Stimulated activated naive B cell treated with anti-CD40 and anti-IgM and Interleukin-4, amounts not matched to agents 10 μg/mL and 1 μg/mL and 100 μg/mL, for 72 hours (primary cell): ENCODE measurements at places on chromosomes 7 and 10.

DNA sequence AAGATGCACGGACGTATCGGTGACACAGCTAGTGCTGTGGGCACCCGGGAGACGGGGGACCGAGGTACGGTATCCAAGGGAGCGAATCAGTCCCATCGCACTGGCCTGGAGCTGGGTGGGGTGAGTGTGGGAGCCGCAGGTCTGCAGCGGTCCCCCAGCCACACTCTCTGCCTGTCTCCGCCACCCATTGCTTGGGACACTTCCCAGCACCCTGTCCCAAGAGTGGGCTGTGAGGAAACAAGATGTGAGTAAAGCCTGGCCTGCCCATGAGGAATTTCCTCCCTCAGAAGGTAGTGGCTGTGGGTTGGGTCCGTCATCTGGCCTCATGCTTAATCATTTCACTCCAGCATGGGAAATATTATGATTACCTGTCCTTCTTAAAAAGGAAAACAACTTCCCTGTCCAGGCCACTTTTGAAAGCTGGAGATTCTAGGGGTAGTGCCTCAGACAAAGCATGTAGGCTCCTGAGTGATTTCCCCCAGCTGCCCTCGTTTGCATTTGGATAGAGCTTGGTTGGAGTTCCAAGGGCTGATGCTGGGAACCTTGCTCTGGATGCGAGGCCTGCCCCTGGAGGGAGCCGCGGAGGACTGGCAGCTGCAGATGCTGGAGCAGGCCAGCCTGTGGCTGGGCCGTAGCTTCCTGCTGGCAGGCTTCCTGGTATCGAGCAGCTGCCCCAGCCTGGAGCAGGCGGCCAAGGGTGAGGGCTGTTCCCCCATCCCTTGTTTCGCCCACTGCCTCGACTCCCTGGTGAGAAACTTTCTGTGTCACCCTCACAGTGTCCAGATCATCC lies 6.2 kb upstream of the ACTR3C start:
- no peak for DNase-seq
- peaks cover 27% of the 10 kb centered on the region for H3K4me1 ChIP-seq
- H3K27me3 ChIP-seq, result no peaks in the 10 kb centered on the region
- H3K36me3 ChIP-seq, result peaks cover 43% of the 10 kb centered on the region
- H3K4me3 ChIP-seq, result no peak overlapping the region

- peaks cover 22% of the 10 kb centered on the region for H3K4me1 ChIP-seq
- no peaks in the 10 kb centered on the region for H3K36me3 ChIP-seq
- no peak overlapping the region for H3K4me3 ChIP-seq
These were observed 46.2 kb downstream of the AOC1 start for GRCh38 chr7:150898475-150899011.

- H3K4me1 ChIP-seq, result no peaks in the 10 kb centered on the region
- H3K27ac ChIP-seq, result no peak overlapping the region
- no peak for DNase-seq
- peaks cover 13% of the 10 kb centered on the region for H3K27me3 ChIP-seq
- H3K4me3 ChIP-seq, result no peak overlapping the region
These were observed 282.1 kb upstream of the PPP2R2D start for GRCh38 chr10:131618587-131619267.

DNA sequence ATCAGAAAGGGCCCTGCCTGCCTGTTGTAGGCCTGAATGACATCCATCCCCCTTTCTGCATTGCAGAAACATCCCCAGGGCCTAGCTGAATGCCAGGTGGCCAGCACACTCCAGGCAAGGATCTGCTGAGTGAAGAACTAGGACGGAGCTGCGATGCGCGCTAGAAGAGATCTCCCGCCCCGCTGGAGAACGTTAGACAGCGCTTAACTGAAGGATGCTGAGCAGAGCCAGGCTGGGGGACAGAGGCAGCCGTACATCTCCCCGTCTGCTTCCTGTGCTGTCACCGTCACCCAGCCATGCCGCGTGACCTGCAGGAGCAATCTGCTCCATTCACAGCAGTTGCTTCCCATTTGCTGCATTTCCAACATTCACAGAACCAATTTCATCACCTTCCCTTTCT lies 73.3 kb downstream of the FAM53B start:
- H3K27ac ChIP-seq, result peak overlapping the region; percentile 84
- DNase-seq, result no peak
- peaks cover 16% of the 10 kb centered on the region for H3K36me3 ChIP-seq
- no peaks in the 10 kb centered on the region for H3K27me3 ChIP-seq
- peak overlapping the region; percentile 29 for H3K4me3 ChIP-seq

GRCh38 chr10:13706604-13707003 lies 119.8 kb downstream of the PRPF18 start:
- H3K27me3 ChIP-seq, result peaks cover 46% of the 10 kb centered on the region
- H3K4me1 ChIP-seq, result peaks cover 13% of the 10 kb centered on the region
- DNase-seq, result no peak
- H3K27ac ChIP-seq, result no peak overlapping the region
- H3K4me3 ChIP-seq, result peak overlapping the region; percentile 71

GRCh38 chr7:74372511-74373111 lies 81.1 kb upstream of the GTF2IRD1 start:
- no peaks in the 10 kb centered on the region for H3K27me3 ChIP-seq
- H3K4me1 ChIP-seq, result peaks cover 11% of the 10 kb centered on the region
- no peak overlapping the region for H3K27ac ChIP-seq
- H3K4me3 ChIP-seq, result no peak overlapping the region
- peaks cover 7% of the 10 kb centered on the region for H3K36me3 ChIP-seq
- DNase-seq, result no peak

GRCh38 chr7:127978421-127978820 lies 52.8 kb downstream of the LRRC4 start:
- H3K36me3 ChIP-seq, result peaks cover 60% of the 10 kb centered on the region
- peaks cover 14% of the 10 kb centered on the region for H3K4me1 ChIP-seq
- peak overlapping the region; percentile 56 for H3K27ac ChIP-seq
- peak overlapping the region; percentile 36 for H3K4me3 ChIP-seq

DNA sequence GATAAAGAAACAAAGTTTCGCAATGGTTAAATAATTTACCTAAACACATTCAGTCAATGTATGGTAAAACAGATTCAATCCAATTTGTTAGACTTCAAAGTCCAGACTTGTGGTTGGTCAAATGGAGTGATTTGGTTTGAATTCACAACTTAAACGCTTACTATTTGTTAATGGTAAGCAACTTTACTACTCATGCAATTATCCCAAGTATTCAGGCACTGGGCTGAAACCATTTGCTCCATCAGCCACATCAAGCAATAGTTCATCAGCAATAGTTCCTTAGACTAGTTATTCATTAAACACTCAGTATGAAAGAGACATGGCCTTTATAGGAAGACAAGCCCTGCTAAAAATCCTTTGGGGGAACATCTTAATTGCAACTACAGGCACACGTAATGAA lies 253.0 kb downstream of the AGMO start:
- no peak overlapping the region for H3K4me3 ChIP-seq
- no peaks in the 10 kb centered on the region for H3K36me3 ChIP-seq
- DNase-seq, result no peak
- H3K27me3 ChIP-seq, result no peaks in the 10 kb centered on the region
- no peak overlapping the region for H3K27ac ChIP-seq

GRCh38 chr7:105473163-105473562 lies 48.9 kb downstream of the PUS7 start:
- no peaks in the 10 kb centered on the region for H3K4me1 ChIP-seq
- no peak overlapping the region for H3K27ac ChIP-seq
- H3K4me3 ChIP-seq, result no peak overlapping the region
- peaks cover 27% of the 10 kb centered on the region for H3K36me3 ChIP-seq

- H3K4me3 ChIP-seq, result no peak overlapping the region
- peaks cover 3% of the 10 kb centered on the region for H3K4me1 ChIP-seq
- H3K27me3 ChIP-seq, result peaks cover 4% of the 10 kb centered on the region
- H3K36me3 ChIP-seq, result peaks cover 6% of the 10 kb centered on the region
- DNase-seq, result no peak
- no peak overlapping the region for H3K27ac ChIP-seq
These were observed 24.6 kb upstream of the EIF4H start for GRCh38 chr7:74149603-74150002.

DNA sequence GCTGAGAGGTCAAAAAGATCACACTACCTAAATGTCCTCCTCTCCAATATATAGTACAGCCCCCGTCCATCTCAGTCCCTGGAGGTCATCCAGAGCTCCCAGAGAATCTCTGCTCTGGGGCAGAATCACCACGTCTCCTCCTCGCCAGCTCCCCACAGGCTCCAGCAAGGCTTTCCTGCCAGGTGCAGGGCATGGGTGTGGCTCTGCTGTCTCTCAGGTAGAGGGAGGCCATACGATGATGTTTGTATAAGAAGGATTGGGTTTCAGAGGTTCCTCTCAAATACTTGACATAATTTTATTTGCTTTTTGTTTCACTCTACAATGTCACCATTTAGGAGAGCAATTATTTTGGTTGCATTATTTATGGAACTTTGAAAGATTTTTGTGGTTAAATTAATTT lies 98.3 kb upstream of the PRSS58 start:
- H3K4me1 ChIP-seq, result peaks cover 10% of the 10 kb centered on the region
- DNase-seq, result no peak
- no peaks in the 10 kb centered on the region for H3K36me3 ChIP-seq
- no peak overlapping the region for H3K27ac ChIP-seq

DNA sequence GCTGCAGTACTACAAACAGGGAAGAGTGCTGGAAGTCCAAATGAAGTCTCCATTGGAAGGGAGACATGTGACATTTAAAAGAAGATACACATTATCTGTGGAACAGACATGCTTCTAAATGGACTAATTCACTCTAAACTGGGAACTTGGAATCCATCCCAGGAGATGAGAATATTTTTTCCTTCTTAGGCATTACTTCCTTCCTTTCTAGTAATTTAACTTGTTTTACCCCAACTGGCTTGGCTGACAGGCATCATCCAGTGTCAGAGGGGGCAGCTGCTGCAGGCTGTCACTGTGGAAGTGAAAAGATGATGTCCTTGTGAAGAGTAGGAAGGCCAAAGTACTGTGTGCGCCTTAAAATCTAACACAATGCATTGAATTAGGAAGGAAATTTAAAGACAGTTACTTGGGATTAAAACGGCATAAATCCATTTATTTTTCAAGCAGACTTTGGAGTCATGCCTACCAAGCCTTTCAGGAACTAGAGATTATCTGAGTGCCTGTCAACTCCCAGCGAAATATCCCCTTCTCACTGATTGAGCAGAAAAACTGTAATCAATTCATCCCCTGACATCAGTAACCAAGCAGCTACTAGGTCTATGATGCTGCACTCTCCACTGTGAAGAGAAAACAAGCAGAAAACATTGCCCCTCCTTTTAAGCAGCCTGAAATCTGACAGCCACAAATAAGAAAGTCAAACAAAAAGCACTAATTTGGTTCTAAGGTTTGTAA lies 161.2 kb downstream of the DGKI start:
- H3K36me3 ChIP-seq, result no peaks in the 10 kb centered on the region
- no peak overlapping the region for H3K4me3 ChIP-seq
- no peak overlapping the region for H3K27ac ChIP-seq
- DNase-seq, result no peak
- peaks cover 9% of the 10 kb centered on the region for H3K27me3 ChIP-seq
